Dermis blood vessel endothelial cell (primary cell): ENCODE measurements at places on chromosomes 7 and 10. TPM values are rescaled to one million over a fixed set of nuclear protein-coding genes. Genes with fewer than 3 reads are reported as not detected.

The STOX1 gene
- total RNA-seq: 0.33 and 0.34 TPM in 2 replicates

- no peak for DNase-seq
Measured at GRCh38 chr7:123030631-123031030, 35.1 kb upstream of the TAS2R16 start.

DNA sequence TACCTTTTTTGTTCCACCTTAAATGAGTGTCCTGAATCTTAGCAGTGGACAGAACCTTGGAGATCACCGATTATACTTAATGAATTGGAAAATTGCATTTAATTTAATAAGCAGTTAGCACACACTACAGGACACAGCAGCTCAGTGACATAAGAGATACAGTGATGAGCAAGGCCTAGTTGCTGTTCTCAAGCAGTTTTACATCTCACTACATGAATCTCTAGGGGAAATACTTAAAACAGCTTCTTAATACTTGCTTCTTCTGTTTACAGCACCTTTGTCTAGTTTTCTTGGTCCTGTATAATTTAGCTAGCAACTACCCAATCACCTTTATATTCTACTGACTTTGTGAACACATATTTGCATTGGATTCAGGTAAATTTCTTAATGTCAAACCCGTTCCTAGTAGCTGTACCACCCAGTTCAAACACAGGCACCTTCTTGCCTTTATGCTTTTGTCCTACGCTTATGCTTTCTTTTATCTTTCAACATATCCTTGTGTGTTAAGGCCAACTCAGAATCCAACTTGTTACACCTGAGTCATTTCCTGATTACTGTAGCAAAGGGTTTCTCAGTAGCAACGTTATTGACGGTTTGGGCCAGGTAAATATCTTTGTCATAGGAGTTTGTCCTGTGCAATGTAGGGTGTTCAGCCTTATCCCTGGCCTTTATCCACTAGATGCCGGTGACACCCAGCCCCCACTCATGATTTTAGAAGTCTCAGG, 1.8 kb downstream of the STAM start:
- DNase-seq: peak; percentile 63

The TYSND1 gene
- 6.8 and 7.1 TPM in 2 replicates for total RNA-seq

The PRRT4 gene
- total RNA-seq: not detected in 2 replicates

The TAS2R4 gene
- total RNA-seq: 0.42 and 0.68 TPM in 2 replicates

DNA sequence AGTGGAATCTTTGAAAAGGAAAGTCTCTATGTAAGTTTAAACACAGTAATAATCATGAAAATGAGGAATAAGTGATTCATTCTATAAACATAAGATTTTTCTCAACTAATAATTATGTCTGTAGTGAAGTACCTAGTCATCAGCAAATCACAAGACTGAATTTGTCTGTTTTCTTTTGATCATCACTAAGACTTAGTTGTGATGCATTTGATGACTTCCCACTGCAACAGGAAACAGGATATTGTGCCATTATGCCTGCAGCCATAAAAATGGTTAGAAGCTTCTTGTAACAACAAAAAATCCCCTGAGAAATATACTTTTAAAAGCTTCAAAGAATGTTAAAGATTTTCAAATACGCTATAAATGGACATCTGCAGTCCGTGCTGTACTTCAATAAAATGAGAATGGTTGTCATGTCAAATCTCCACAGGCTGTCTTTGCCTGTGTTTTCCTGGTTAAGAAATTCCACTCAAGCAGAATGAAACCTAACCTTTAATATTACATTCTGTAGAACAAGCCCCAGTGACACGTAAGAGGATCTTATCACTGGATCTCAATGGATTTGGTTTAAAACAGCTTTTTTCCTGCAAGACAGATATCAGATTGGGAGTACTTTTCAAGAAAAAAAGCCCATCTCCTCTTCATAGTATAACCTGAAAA, 1262.3 kb upstream of the PHF14 start:
- DNase-seq: no peak

The LIPK gene
- not detected in 2 replicates for total RNA-seq

The TRIM50 gene
- under 0.01 TPM in 1 of 2 replicates, not detected in the other for total RNA-seq

DNA sequence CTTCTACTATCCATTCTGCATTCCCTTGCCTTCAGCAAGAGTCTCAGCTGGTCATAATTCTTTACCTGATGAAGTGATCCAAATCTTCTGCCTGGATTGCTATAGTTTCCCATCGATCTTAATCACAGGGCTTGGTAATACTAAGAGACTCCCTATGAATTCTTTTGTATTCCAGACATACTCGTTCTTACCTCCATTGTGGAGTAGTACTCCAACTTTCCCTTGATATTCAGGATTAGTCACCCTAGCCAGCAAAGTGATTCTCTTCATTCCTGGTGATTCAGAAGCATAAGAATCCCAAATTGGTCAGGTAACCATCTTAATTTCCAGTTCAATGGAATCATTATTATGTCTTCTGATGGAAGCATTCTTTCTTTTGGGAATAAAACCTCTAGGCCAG, 96.7 kb downstream of the TWIST1 start:
- DNase-seq: no peak

The OPN1SW gene
- total RNA-seq: not detected in 2 replicates

DNA sequence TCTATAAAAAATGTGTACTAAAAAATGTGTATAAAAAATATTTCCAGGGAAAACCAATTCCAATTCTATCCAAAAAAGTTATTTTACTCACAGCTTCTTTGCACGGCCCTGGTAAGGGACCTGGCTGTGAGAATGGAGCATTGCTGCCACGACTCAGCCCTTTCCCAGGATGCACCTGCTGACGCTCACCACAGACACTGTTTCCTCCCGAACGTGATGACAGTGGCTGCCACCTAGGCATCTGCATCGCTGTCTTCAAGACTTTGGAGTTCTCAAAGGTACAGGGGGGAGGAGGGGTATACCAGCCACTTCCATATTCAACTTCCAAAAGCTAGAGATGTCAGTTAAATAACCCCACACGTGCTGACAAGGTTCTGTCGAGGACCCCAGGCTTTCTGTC, 23.9 kb upstream of the PTPRN2 start:
- DNase-seq: no peak

The GIMAP1 gene
- 28.2 and 31.1 TPM in 2 replicates for total RNA-seq

GRCh38 chr7:118182593-118183427, 1.2 kb upstream of the LSM8 start:
- DNase-seq: no peak

DNA sequence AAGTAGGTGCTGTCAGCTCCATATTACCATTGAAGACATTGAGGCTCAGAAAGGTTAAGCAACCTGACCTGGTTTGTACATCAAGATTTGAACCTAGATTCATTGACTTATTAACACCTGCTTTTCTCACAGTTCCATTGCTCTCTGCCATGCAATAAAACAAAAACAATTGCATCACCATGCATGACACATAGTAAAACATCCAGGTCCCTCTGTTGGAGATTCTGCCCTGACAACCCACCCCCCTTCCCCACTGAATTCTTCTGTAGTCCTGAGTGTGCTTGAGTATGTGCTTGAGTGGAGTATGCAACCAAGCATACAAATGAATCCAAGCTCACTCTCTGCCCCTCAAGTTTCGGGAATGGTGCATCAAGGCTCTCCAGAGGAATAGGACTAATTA, 6.0 kb upstream of the LMBR1 start:
- DNase-seq: no peak

The GARIN1A gene
- 0.14 and 0.17 TPM in 2 replicates for total RNA-seq

GRCh38 chr7:47104206-47104549, 477.7 kb downstream of the TNS3 start:
- DNase-seq: no peak

- no peak for DNase-seq
Measured at GRCh38 chr10:87646192-87646909, 13.3 kb upstream of the PAPSS2 start.

DNA sequence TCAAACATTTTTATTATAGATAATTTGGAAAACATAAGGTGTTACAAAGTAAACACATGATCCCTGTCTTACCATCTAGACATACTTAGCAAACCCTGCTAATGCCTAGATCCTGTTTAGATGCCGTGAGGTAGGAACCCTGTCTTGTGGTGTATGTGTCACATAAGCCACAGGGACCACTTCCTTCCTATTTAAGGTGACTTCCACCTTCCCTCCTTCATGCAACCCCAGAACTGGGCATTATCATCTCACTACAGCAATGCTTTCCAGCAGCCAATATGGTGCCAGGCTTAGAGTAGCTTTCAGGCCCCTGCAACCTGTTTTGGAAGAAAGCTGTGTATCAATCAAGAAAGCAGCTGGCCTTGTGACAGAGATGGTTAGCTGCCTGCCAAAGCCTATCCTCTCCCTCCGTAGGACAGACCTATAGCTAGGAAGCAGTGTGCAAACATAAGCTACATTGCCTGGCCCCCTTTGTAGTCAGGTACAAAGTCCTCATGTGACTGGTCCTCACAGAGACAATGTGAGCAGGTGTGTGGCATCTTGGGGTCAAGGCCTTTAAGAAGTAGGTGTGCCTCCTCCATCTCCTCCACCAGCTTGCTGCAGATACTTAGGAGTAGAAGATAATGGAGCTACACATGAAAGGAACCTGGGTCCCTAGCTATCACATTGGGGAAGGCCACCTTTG, 146.8 kb downstream of the SPAG6 start:
- DNase-seq: no peak

The CALHM1 gene
- total RNA-seq: not detected in 2 replicates
